ENCODE measurements at places on chromosomes 1 and 21. TPM values are rescaled to one million over a fixed set of nuclear protein-coding genes. Genes with fewer than 3 reads are reported as not detected.

GRCh38 chr1:200258447-200259375 is 151.1 kb downstream of the ZNF281 start:
- DNase-seq: no peak

- DNase-seq: no peak
Observed at GRCh38 chr1:44705938-44706337, 25.0 kb downstream of the RNU5D-1 start.

- no peak for DNase-seq
Observed at GRCh38 chr21:29211205-29211604, 80.8 kb downstream of the MAP3K7CL start.

DNA sequence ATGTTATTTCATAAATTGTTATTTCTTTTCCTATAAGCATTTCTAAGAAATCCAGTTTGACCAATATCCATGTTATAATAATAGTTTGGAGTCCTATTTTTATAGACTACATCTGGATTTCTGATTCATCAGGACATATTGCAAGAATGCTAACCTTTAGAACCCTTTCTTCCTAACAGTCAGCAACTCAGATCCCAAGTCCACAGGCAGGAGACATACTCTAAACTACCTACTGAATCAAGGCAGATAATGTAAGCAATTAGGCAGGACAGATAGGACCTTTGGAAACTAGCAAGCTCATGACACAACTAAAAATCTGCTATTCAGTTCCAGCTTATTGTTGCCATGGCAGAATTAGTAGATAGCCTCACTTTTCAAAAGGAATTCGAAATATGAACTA is 104.1 kb downstream of the DENND1B start:
- DNase-seq: no peak

The PKLR gene
- 0.69 TPM for polyA plus RNA-seq

All from sigmoid colon (tissue), 7 donors.